ENCODE measurements at places on chromosomes 4 and X.

- no peak for DNase-seq
Measured at GRCh38 chr4:36081185-36081584, 163.1 kb downstream of the ARAP2 start.

DNA sequence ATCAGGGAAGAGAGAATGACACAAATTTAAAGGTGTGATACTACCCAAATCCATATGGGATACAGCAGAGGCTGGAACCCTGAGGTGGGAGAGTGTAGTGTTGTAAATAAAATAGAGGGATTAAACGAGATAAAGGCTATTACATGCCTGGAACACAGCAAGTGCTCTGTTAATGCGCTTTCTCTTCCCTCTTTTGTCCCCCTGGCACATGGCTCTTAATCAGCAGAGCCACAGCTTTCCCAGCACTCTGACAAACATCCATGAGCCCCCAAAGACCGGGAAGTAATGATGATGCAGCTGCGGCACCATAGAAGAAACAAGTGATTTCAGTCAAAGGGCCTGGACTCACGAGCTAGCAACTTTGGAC is 85.9 kb downstream of the RASL11B start:
- DNase-seq, result no peak

DNA sequence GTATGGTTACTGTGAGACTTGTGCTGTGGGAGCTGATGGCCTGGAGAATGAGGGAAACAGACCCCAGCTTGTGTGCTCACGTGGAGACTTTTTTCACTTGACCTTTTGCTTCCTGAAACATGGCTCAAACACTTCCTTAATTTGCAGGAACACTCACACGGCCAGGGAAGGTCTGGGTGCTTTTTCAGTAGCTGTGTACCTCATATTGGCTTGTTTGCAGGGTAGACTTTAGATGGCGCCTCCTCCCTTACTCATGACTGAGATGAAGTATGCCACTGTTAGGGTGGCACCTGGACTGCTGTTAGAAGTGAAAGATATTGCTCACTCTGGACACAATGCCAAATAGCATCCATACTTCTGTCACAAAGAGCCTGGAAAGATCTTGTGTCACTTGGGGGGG is 75.7 kb upstream of the WDR1 start:
- DNase-seq, result no peak

DNA sequence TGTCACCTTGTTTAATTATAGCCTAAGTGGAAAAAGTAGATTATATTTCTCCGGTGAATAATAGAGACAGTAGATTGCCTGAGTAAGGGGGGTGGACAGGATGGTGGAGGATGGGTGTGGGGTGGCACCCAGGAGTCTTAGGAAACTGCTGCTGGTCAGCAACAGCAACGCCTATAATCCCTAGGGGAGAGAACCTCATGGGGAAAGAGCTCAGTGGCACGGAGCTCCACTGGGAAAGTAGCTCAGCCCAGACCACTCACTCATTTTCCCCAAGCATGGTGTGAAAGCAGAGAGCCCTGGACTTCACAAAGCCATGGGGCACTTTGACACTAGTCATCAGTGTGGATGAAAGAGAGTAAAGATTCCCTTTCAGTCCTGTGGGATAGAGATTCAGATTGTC is 31.1 kb downstream of the METTL14 start:
- DNase-seq, result no peak
